Stimulated activated naive B cell treated with anti-CD40 and anti-IgM and Interleukin-4, amounts not matched to agents 10 μg/mL and 1 μg/mL and 100 μg/mL, for 72 hours (primary cell): ENCODE measurements at places on chromosomes 5 and 9.

GRCh38 chr9:135303865-135304499 is 175.6 kb upstream of the PPP1R26 start:
- no peak for DNase-seq

DNA sequence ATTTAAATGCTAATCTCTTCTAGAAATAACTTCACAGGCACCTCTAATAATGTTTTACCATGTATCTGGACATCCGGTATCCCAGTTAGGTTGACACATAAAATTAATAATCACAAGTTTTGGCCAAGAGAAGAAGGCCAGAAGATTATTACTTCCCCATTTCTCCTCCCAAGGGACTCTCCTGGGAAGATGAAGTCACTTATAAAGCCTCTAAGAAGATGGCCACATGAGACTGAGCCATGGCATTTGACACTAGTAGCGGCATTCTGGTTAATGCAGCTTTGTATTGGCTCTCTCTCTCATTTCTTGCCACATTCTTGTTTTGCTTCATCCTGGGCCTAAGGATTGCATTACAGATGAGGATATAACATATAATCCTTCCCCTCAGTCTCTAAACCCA is 34.5 kb upstream of the RASA1 start:
- no peak for DNase-seq

- DNase-seq, result no peak
These were observed 8.9 kb downstream of the F2R start for GRCh38 chr5:76724871-76725270.

- no peak for DNase-seq
These were observed 69.0 kb upstream of the MSX2 start for GRCh38 chr5:174655351-174655750.

DNA sequence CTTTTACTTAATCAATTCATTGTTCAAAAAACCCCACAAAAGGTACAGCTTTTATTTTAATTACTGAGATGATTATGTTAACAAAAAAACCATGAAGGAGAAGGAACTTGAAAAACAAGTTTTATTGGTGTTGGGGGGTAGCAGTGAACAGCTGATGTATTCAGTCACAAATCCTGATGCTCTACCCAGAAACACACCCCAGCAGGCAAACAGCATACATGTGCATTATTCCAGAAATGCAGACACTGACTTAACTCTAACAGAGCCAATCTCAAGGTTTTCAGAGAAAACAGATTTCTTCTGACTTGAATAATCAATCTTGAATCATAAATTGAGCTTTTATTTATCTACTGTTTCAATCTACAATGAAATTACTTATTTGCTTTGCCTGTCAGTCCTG is 175.2 kb downstream of the ZSWIM6 start:
- no peak for DNase-seq

GRCh38 chr9:130172161-130172857 is at the start of gene NCS1:
Gene NCS1, plus strand, starts transcription at chr9:130172404. Its CDS starts 260 bp downstream, at chr9:130172664.
- no peak for DNase-seq

DNA sequence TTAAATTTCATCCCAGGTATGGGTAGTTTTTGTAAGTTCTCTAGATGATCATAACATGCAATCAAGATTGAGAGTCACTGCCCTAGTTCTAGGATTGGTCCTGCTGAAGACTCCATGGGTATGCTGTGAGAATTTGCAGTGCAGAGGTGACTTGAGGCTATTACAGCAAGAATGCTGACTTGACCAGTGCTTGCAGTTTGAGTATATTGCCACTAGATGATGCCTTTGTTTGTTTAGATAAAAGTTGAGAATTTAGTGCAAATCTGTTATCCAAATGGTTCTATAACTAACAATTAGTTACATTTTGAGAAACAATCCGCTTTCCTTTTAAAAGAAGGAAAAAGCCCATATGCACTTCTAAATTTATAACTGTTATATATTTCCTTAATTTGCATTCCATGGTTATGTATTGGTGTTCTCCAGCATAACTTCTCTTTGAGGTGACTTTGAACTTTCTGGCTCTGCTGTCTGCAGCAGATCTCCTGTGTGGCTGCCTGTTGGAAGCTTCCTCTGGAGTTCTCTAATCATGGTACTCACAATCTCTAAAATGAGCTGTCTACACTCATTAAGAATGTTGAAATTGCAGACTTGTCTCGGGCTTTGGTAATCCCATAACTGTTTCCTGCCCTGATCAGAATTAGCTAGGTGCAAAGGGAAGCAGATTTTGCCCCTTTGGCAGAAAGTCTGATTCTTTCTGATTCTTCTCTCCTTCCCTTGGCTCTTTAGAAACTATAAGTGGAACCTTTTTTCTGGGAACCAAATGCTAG is 24.9 kb downstream of the MELK start:
- no peak for DNase-seq

GRCh38 chr5:31415009-31415923 is 116.6 kb downstream of the DROSHA start:
- DNase-seq, result no peak

GRCh38 chr5:143970159-143970558 is 158.2 kb downstream of the HMHB1 start:
- no peak for DNase-seq

GRCh38 chr5:115623658-115624057 is 2.2 kb downstream of the TMED7 start:
- DNase-seq, result no peak

GRCh38 chr9:116360016-116360415 is 206.4 kb downstream of the PAPPA start:
- DNase-seq, result no peak

- no peak for DNase-seq
These were observed 74.8 kb downstream of the NLN start for GRCh38 chr5:65796751-65797316.

DNA sequence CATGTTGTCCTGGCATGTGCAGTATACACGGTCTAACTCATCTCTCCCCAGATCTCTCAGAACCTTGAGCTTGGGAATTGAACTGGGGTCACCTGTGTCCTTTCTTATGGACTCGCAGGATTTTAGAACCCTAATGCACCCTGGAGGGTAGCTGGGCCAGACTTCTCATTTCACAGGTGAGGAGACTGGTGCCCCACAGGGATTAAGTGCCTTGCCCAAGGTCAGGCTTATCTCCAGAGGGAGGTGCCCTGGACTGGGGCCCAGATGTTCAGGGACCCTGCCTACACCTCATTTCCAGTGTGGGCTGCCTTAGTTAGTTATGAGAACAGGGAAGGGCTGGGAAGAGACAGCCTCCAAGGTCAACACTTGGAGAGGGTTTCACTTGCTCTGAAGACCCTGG is 4.0 kb upstream of the NUP214 start:
- no peak for DNase-seq
